ENCODE measurements at places on chromosomes 3 and 15. TPM values are rescaled to one million over a fixed set of nuclear protein-coding genes. Genes with fewer than 3 reads are reported as not detected.

The PDZRN3 gene
- 28.0 TPM for total RNA-seq

The ST8SIA2 gene
- 77.4 TPM for total RNA-seq

The MESD gene
- total RNA-seq = 10.3 TPM

The BNC1 gene
- under 0.01 TPM for total RNA-seq

The C3orf85 gene
- total RNA-seq = not detected

The COL8A1 gene
- 3.4 TPM for total RNA-seq

The ZNF385D gene
- total RNA-seq = 15.7 TPM

The TEX55 gene
- total RNA-seq = not detected

The C3orf33 gene
- total RNA-seq = 10.1 TPM

The PLA2G4F gene
- total RNA-seq = not detected

The LEKR1 gene
- total RNA-seq = 0.98 TPM

The UQCC5 gene
- total RNA-seq = 1.2 TPM

The TNFAIP8L3 gene
- 1.7 TPM for total RNA-seq

The SH2D7 gene
- total RNA-seq = not detected

The MYH15 gene
- 0.25 TPM for total RNA-seq

The SNAPC5 gene
- total RNA-seq = 11.8 TPM

The KLHL40 gene
- total RNA-seq = not detected

The CLDN1 gene
- total RNA-seq = 5.7 TPM

The NRROS gene
- 0.49 TPM for total RNA-seq

The SLC22A13 gene
- total RNA-seq = under 0.01 TPM

The EXD1 gene
- 0.25 TPM for total RNA-seq

The SLITRK3 gene
- 10.3 TPM for total RNA-seq

The GOLGA6D gene
- under 0.01 TPM for total RNA-seq

The ASB14 gene
- total RNA-seq = not detected

The SSUH2 gene
- 0.49 TPM for total RNA-seq

The GOLGA8Q gene
- 0.25 TPM for total RNA-seq
